ENCODE measurements at places on chromosomes 16 and 17.

- peak; percentile 27 for DNase-seq
These were observed 58.3 kb downstream of the SPACA3 start for GRCh38 chr17:33049781-33050414.

GRCh38 chr16:24729951-24730815, 732 bp downstream of the TNRC6A start:
- DNase-seq = peak; percentile 19

DNA sequence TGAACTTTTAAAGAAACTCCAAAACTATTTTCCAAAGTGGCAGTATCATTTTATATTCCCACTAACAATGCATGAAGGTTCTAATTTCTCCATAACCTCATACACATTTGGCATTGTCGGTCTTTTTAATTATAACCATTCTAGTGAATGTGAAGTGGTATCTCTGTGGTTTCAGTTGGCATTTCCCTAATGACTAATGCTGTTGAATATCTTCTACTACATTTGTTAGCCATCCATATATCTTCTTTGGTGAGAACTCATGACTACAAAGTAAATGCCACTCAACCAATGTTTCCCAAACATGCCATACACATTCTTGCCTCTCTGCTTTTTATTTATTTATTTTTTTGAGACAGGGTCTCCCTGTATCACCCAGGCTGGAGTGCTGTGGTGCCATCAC, 31.7 kb upstream of the TAOK1 start:
- no peak for DNase-seq

DNA sequence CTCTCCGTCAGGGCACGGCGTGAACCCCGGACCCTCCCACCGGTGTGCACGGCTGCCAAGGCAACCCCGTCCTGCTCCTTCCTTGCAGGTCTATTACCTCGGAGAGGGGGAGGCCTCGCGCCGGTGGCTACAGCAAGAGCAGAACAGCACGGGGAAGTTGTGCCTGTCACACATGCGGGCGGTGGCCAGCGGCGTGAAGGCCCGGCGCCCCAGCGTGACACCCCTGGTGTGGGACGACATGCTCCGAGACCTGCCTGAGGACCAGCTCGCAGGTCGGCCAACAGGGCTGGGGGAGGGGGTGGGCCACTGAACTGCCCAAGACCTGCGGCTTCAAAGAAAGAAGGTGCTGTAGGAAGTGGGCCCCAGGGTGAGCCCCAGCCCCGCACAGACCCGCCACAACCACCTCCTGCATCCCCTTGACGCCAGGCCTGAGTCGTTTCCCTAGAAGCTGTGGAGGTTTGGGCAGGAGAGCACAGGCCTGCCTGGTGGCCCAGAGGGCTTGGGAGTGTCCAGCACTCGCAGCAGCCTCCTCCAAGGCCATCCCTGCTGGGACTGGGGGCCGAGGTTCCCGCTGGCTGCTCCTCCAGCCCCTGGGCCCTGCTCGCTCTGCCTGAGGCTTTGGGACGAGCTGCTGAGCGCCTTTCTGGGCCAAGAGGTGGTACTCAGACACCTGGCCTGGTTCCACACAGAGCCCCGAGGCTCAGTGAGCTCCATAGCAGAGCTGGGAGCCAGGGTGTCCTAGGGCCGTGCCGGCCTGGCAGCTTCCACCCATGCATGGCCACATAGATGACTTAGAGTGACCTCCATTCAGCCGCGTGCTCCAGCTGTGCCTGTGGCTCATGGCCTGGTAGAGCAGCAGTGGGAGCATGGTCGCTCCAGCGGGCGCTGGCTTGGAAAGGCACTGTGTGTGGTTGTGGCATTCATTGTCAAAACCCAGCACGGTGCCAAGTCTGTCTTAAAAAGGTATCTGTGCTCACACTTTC, 14.7 kb downstream of the CYBC1 start:
- DNase-seq = no peak

DNA sequence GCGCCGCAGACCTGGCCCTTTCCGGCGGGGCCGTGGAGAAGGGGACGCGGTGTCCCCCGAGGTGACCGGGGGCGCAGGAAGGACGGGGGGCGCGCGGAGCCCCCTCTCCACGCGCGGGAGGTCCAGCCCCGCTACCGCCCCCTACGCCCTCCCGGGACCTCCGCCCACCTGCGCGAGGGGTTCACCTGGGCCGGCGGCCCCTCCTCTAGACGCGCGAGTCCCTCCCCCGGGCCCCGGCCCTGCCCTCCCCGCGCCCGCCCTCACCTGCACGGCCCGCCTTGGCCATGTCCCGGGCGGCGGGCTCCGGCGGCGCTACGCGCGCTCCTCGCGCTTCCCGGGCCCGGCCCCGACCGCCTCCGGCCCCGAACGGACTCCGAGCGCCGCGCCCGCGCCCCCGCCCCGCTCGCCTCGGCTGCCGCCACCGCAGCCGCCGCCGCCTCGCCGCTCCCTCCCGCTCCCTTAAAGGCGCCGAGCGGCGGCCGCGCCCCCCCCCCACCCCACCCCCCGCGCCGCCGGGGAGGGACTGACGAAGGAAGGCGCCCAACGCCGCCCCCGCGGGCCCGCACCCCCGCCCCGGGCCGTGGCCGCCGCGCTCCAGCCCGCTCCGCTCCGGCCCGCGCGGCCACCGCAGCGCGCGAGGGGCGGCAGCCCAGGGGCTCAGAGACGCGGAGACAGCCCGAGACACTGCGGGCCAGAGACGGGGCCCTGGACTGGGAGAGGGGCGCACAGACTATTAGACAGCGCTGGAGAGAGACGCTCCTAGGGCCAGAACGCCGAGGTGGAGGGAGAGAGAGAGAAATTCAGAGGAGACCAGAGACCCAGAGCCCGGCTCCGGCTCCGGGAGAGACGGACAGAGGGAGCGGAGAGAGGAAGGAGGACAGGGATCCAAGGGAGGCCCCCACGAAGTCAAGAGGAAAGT, at the start of gene PITPNM3:
PITPNM3 (minus strand) TSS at position 435 of the 919 bp plus-strand sequence; CDS start at position 286, 149 bp downstream.
- no peak for DNase-seq

DNA sequence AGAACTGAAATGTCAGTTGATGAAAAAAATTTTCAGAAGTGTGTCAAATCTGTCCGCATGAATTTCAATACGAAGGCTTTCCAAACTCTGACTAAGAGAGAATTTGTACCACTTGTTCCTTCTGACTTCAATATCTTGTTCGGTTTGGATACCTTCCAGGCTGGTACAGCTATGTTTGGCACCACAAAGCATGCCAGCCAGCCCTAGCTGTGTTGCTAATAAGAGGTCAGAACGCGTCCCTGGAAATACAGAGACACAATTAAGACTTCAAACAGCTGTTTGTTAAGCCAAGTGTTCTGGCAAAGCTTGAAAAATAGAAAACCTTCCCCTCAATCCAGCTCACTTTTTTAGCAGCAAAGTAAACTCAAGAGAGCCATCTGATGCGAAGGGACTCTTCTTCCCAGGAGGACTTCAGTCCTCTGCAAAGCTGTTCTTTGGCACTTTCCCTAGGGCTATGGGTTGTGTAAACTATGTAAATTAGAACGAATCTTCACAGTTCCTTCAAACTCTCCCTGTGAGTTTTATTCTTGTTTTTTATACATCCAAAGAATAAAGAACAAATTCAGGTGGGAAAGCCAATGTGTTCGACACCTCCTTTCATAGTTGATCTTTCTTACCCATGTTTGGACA, 35.1 kb downstream of the GRB2 start:
- DNase-seq = no peak

DNA sequence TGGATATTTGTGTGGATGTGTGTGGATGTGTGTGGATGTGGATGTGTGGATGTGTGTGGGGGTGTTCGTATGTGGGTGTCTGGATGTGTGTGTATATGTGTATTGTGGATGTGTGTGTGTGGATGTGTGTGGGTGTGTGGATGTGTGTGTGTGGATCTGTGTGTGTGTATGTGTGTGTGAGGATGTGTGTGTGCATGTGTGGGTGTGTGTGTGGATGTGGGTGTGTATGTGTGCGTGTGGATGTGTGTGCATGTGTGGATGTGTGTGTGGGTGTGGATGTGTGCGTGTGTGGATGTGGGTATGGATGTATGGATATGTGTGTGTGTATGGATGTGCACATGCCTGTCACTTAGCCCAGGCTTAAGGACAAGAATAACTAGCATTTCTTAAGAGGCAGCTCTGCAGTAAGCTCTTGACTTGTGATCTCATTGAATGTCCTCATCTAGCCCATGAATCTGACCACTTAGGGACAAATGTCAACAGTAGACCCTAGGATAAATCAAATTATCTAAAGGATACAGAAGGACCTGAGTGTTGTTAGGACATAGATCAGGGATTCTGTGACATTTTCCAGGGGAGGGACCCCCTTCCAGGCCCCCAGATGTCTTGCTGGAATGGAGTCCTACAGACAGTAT, 83.5 kb downstream of the BMERB1 start:
- DNase-seq = no peak

- DNase-seq = peak; percentile 38
These were observed 26.8 kb upstream of the MTMR4 start for GRCh38 chr17:58541249-58541648.
